ENCODE measurements at places on chromosomes 7 and 10.

DNA sequence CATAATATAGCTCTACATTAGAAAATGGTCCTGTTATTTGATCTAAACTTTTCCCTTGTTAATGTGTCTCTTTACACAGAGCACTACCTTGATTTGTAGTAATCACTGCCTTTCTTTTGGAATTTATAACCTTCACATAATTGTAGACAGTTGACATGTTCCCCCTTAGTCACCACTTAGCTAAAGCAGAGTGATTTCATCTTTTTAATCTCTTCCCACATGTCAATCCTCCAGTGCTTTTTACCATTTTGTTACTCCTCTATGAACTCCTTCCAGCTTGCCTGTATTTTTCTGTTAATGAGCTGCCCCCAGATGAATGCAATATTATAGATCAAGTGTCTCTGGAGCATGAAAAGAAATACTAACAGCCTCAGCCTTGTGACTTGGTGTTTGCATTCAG, 2.6 kb upstream of the PPP1R3A start:
- DNase-seq, result no peak

DNA sequence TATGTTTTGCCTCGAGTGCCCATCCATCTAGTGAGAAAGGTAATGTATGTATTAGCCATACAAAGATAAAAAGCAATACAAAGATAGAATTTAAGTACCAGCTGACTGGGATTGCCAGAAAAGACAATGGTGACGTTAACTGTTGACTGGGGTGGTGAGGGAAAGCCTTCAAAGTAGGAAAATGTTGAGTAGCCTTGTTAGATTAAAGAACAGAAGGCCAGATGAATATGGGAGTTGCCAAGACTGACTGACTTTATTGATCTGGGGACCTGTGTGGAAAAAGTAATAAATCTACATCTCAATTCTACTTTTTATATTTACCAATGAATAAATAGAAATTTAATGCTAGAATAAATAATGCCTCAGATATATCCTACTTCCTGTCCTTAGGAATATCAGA, 97.7 kb downstream of the TFEC start:
- no peak for DNase-seq

DNA sequence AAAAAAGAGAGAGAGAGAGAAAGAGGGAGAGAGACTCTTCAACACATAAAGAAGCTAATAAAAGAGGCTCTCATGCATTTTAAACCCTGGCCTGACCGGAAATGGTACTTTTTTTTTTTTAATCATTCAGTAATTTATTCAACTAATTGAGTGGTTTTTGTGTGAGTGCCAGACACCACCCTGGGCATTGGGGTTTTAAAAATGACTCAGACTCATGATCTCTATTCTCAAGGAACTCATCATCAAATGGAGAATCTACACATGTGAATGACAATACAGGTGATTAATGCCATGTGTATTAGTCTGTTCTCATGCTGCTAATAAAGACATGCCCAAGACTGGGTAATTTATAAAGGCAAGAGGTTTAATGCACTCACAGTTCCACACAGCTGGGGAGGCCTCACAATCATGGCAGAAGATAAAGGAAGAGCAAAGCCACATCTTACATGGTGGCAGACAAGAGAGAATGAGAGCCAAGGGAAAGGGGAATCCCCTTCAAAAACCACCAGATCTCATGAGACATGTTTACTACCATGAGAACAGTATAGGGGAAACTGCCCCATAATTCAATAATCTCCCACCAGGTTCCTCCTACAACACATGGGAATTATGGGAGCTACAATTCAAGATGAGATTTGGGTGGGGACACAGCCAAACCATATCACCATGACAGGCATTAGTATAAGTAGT, 158.5 kb upstream of the AUTS2 start:
- no peak for DNase-seq

DNA sequence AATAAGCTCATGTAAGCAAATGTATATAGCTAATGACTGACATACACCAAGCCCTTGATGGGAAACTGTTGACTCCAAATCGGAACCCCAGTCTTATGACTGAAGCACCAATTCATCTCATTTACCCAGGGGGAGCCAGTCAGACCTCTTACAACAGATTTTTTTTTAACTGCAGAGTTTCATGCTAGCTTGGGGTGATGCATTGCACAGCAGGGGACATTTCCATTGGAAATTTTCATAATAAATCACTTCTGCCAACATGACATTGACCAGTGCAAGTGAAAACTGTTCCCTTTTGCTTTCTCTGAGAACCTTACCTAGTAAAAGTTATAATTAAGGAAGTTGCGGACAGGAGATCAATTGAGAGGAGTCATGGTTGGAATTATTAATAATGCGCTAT, 137.0 kb upstream of the VWC2 start:
- no peak for DNase-seq

DNA sequence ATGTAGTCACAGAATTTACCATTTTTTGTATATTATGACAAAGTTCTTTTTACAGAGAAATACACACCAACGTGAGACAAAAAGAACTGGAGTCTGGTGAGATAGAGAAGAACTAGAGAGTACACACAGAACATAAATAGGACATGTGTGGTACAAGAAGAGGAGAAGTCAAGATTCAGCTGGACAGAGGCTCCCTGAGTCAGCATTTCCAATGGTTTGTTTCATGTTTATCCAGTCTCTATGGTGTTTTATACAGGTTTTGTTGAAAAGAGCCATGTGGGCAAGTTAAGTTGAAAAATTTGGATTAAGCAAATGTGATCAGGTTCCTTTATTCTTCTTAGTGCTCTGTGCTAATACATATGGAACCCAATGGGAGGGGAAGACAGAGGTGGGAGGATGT, 105.5 kb upstream of the AKR1E2 start:
- DNase-seq, result no peak

DNA sequence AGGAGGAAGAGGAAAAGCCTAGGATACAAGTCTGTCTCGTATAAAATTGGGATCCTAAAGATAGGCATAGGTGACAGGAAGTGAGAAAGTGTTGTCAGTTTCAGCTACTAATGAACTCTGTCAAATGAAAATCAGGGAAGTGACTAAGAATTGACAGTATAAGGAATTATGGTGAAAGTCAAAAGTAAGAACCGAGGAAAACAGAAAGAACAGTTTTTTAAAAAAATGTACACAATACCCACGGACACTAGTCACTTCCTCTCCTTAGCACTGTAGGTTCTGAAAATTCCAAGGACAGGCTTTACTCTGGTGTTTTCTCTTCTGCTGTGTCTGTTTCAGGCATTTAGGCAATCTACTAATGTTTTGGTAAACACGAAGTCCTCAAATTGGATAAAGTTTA, 42.3 kb downstream of the ATAD1 start:
- no peak for DNase-seq
